Left renal cortex interstitium (tissue), 4 donors: ENCODE measurements at places on chromosomes 4 and X. TPM values are rescaled to one million over a fixed set of nuclear protein-coding genes. Genes with fewer than 3 reads are reported as not detected.

Gene BCORL1
- polyA plus RNA-seq: 14.4 TPM

DNA sequence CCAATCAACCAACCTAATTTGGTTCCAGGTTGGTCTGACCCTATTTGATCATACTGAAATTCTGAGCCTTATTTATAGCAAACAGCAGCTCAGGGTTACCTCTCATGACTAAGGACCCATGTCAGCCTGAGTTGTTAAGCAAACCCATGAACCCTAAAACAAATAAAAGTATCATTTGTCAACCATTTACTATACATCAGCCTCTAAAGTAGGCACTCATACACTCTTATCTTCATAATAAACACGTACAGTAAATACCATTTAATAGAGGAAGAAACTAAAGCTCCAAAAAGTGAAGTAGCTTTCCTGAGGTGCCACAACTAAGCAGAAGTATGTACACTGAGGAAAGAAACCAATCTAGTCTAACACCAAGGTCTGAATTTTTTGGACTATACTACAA is 25.2 kb downstream of the MANBA start:
- no peak for DNase-seq

- no peak for DNase-seq
These were observed 15.2 kb upstream of the PHOX2B start for GRCh38 chr4:41763729-41764128.

DNA sequence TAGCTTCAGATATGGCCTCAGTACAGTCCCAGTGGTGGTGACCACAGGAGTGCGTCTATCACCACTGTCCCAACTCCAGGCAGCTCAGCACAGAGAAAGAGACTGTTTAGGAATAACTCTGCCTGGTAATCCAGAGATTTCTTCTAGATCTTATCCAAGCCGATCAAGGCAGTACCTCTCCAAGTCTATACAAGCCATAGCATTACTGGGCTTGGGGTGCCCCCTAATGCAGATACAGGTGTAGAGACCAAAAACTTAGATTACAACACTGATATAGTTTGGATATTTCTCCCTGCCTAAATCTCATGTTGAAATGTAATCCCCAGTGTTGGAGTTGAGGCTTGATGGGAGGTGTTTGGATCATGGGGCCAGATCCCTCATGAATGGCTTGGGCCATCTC is 100.9 kb downstream of the PTCHD1 start:
- DNase-seq: no peak

- no peak for DNase-seq
These were observed 173.0 kb downstream of the SPCS3 start for GRCh38 chr4:176492646-176493302.

GRCh38 chrX:109774706-109775105 is 41.6 kb upstream of the ACSL4 start:
- DNase-seq: no peak

DNA sequence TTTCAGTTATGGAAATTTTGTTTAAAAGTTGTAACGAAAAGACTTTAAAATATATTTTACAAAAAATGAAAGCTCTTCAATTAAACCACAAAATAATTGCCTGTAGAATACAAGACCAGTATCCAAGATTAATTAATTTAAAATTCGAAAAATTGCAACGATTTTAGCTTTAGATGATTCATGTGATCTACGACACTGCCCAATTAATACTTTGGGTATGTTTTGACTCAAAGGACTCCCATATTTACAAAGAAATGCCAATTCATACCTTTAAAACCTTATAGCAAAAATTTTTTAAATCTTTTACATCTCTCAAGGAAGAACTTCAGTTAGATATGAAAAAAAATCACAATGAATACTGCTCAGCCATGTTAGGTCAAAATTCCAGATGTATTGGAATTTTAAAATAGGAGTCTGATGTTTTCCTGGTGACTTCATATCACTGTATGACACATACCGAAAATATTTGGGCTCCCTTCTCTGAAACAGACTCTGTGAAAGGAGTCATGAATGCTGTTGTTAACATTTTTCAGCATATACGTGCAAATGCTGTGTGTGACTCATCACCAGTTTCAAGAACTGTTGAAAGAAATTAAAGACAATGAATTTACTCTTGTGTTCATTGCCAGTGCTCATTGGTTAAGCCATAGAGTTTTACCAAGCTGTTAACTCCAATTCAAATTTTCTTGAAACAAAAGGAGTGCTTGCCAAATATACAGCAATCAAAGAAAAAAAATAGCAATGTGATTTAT is 13.8 kb upstream of the SMS start:
- no peak for DNase-seq

DNA sequence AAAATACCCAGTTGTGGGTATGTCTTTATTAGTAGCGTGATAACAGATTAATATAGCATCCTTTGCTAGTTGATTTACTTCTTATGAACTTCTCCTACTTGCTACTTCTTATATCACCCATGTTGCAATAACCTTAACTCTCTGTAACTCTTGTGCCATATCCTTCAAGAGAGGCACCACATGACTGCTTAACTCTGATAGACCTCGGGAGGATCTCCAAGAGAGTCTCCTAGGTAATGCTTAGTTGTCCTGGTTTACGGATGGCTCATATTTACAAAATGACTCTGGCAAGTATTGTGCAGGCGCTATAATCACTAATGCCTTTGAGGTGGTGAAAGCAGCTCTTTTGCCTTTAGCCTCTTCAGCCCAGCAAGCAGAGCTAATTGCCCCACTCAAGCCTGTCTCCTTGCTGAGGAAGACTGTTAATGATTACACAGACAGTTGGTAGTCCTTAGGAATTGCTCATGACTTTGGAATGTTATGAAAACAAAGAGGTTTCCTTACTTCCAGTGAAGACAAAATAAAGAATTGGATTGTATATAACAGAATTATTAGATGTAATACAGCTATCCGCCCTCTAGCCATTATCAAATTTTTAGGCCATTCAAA is 1305.8 kb downstream of the PCDH7 start:
- DNase-seq: no peak
